H9 (cell line): ENCODE measurements at places on chromosomes 12 and 14. TPM values are rescaled to one million over a fixed set of nuclear protein-coding genes. Genes with fewer than 3 reads are reported as not detected.

- no peaks in the 10 kb centered on the region; the same call in 1 of the 2 replicates for H3K4me1 ChIP-seq
- H3K36me3 ChIP-seq, result no peaks in the 10 kb centered on the region
- no peak overlapping the region for H3K27ac ChIP-seq
These were observed 2.7 kb upstream of the INHBE start for GRCh38 chr12:57452181-57452936.

DNA sequence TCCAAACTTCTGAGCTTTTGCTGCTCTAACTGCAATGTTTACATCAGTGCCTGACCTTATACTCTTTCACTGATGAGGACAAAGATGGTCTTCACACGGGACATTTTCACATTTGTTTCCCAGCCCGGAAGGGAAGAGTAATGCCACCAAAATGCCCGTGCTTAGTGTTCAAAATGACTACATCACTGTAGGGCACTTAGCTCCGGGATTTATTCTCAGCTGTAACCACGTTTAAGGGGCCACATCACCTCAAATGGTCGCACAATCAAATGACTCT lies 2.9 kb downstream of the GSG1 start:
- no peak overlapping the region for H3K27ac ChIP-seq
- no peaks in the 10 kb centered on the region for H3K27me3 ChIP-seq
- H3K4me1 ChIP-seq, result peaks cover 9% of the 10 kb centered on the region; the same call in 1 of the 2 replicates
- DNase-seq, result no peak
- peak overlapping the region; percentile 81 for H3K4me3 ChIP-seq

DNA sequence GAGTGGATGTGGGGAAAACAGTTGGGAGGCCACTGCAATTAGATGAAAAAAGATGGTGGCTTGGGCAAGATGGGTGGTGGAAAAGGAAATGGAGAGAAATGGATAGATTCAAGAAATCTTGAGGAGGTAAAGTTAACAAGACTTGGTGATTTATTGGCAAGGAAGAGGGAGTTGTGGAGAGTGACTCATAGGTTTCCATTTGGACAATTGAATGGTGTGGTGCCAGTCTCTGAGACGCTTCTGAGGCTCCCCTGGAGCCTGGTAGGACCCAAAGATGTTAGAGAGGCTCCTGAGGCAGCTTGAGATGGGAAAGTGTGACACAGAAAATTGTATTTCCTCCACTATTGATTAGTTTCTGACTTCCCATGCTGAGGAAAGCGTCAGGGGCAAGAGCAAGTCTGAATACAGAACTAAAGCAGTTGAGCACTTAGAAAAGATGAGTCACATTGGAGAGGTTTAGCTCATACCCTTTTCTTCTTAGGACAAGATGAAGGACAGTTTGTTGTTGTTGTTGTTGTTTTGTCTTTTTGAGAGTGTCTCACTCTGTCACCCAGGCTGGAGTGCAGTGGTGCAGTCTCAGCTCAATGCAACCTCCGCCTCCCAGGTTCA lies 4.5 kb downstream of the PRPF40B start:
- peaks cover 5% of the 10 kb centered on the region for H3K36me3 ChIP-seq
- H3K27ac ChIP-seq, result no peak overlapping the region
- no peak overlapping the region for H3K4me3 ChIP-seq

DNA sequence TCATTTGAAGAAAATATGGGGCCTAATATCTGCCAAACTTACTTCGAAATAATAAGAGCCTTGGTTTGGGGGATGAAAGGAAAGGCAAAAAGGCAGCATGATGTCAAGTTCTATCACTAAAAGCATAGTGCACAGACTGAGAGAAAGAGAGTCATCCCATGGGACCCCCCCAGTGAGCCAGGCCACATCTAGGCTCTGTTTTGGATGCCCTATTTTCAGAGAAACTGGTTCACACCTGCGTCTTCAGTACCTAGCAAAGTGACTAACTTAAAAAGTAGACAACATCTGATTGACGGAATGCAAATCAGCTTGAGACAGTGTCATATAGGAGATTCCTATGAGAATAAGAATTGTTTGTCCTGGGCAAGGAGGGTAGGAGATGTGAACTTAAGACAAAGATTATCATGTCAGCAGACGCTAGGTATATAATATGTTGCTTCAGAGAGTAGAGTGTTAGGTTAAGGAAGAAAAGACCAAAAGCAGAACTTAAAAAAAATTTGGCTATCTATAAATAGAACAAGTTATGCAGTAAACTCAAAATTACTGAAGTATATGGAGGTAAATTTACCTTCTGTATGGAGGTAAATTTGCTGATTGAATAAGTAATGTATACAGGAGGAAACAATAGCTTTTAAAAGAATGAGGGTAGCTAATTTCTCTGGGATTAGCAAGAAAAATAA lies 148.2 kb downstream of the SLC41A2 start:
- H3K36me3 ChIP-seq, result no peaks in the 10 kb centered on the region
- no peaks in the 10 kb centered on the region for H3K27me3 ChIP-seq
- H3K4me3 ChIP-seq, result no peak overlapping the region
- H3K27ac ChIP-seq, result no peak overlapping the region
- H3K4me1 ChIP-seq, result no peaks in the 10 kb centered on the region

GRCh38 chr12:84964048-84964447 lies 51.4 kb upstream of the SLC6A15 start:
- H3K4me1 ChIP-seq, result no peaks in the 10 kb centered on the region
- no peak overlapping the region for H3K27ac ChIP-seq

GRCh38 chr14:104639885-104640548 lies 35.4 kb upstream of the TMEM179 start:
- H3K4me3 ChIP-seq, result no peak overlapping the region; the same call in 1 of the 2 replicates
- H3K4me1 ChIP-seq, result no peaks in the 10 kb centered on the region
- no peaks in the 10 kb centered on the region for H3K27me3 ChIP-seq
- no peak overlapping the region for H3K27ac ChIP-seq

DNA sequence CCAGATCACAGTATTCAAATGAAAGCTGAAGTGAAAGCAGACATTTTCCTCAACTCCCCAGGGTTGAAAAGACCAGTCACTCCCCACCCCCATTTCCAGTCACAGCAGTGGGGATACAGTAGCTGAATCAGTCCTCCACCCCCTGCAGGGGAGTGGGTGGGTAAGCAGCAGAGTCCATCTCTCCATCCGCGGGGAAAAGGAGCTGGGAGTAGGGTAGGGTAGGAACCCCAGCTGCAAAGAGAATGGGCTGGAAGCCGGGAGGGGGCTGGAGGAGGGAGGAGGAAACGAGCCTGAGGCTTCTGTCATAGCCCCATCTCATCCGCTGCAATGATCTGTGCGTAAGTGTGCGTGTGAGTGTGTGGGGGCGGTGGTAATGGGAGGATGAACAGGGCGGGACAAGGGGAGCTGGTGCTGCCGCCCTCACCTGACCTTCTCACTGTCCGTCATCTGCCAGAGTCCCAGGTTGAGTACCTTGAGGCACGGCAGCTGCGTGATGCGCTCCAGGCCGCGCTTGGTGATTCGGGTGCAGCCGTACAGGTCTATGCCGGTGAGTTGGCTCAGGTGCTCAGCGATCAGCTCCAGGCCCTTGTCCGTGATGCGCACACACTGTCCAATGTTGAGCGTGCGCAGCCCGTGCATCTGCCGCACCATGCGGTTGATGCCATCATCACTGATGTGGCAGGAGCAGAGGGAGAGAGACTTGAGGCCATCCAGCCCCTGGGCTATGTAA lies 1.8 kb downstream of the FBXL14 start:
- DNase-seq, result peak; percentile 62
- H3K4me3 ChIP-seq, result peak overlapping the region; percentile 71
- H3K4me1 ChIP-seq, result peaks cover 15% of the 10 kb centered on the region
- no peak overlapping the region for H3K27ac ChIP-seq

- H3K27ac ChIP-seq, result no peak overlapping the region
- no peaks in the 10 kb centered on the region; the same call in 1 of the 2 replicates for H3K4me1 ChIP-seq
- no peak for DNase-seq
- no peaks in the 10 kb centered on the region for H3K36me3 ChIP-seq
- no peak overlapping the region for H3K4me3 ChIP-seq
- H3K27me3 ChIP-seq, result no peaks in the 10 kb centered on the region
These were observed 2.0 kb upstream of the GALC start for GRCh38 chr14:87994974-87995373.

- H3K27ac ChIP-seq, result no peak overlapping the region
- H3K4me1 ChIP-seq, result peaks cover 3% of the 10 kb centered on the region
- no peaks in the 10 kb centered on the region for H3K27me3 ChIP-seq
- no peak for DNase-seq
- H3K4me3 ChIP-seq, result no peak overlapping the region
These were observed 9.2 kb upstream of the PYGL start for GRCh38 chr14:50953502-50953901.

- H3K27me3 ChIP-seq, result no peaks in the 10 kb centered on the region
- H3K27ac ChIP-seq, result no peak overlapping the region
- no peak for DNase-seq
- no peak overlapping the region for H3K4me3 ChIP-seq
These were observed 362.6 kb upstream of the CLEC14A start for GRCh38 chr14:38618514-38618913.

GRCh38 chr12:13340149-13340548 lies 143.6 kb downstream of the EMP1 start:
- H3K27ac ChIP-seq, result no peak overlapping the region
- H3K4me1 ChIP-seq, result no peaks in the 10 kb centered on the region
- no peak for DNase-seq
- H3K4me3 ChIP-seq, result no peak overlapping the region
- H3K27me3 ChIP-seq, result no peaks in the 10 kb centered on the region

DNA sequence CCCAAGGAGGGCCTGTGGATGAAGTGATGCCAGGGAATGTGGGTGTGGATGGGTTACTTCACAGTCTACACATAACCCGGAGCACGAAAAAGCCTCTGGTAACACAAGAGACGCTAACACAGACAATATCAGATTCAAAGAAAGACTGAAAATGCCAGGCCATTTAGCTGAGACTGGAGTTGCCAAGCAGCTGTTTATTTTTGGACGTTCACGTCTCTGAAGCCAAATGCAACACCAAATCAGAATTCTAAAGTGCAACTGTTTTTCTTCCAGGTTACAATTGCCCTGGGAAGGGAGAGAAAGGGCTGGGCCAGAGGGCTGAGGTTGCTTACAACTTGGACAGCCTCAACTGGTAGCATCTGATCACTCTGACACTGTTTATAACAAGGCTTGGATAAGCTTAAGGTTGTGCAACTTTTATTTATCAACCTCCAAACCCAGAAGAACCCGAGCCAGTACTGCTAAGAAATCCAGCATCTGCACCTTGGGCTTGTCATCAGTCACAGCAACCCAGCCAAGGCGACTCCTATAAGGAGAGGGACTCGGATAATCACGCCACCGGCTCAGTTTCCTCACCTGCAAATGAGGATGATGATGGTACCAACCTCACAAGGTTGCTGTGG lies 24.8 kb downstream of the NUAK1 start:
- H3K27ac ChIP-seq, result no peak overlapping the region
- no peak for DNase-seq
- no peaks in the 10 kb centered on the region for H3K36me3 ChIP-seq
- H3K4me1 ChIP-seq, result peaks cover 21% of the 10 kb centered on the region; the same call in 1 of the 2 replicates
- no peaks in the 10 kb centered on the region for H3K27me3 ChIP-seq

DNA sequence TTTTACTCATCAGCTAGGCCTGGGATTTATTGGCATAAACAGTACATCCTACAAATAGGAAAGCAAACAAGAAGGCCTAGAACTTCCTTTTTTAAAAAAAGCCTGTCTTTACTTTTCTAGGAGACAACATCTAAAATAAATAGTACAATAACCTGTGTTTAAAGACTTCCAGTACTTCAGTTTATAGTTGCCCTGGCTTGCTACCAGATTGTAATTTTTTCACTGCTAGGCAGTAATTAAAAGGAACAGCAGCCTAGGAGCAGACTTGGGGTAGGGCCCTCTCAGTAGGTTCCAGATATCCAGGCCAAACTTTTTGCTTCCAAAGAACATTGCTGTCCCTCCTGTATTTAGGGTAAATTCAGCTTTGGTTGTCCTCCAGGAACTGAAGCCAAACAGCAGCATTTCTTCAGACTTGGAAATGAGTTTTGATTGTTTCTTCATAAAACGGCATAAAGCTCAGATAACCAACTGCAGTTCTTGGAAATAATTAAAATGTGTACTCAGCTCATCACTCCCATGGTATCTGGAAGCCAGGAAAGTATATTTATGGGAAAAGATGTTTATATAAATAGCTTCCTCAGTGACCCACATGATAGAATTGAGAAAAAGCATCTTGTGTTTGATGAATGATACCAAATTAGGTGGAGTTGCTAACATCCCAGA lies 61.7 kb downstream of the PPP1R36 start:
- H3K27ac ChIP-seq, result no peak overlapping the region
- H3K36me3 ChIP-seq, result no peaks in the 10 kb centered on the region
- no peaks in the 10 kb centered on the region for H3K27me3 ChIP-seq
- no peaks in the 10 kb centered on the region for H3K4me1 ChIP-seq
- DNase-seq, result no peak
- no peak overlapping the region for H3K4me3 ChIP-seq

GRCh38 chr12:56884421-56884820 lies 49.8 kb downstream of the SDR9C7 start:
- H3K36me3 ChIP-seq, result peaks cover 4% of the 10 kb centered on the region; the same call in 1 of the 2 replicates
- no peak overlapping the region for H3K27ac ChIP-seq
- no peaks in the 10 kb centered on the region for H3K27me3 ChIP-seq
- no peaks in the 10 kb centered on the region for H3K4me1 ChIP-seq

GRCh38 chr12:9667403-9668160 lies 1.9 kb upstream of the CLEC2D start:
- H3K36me3 ChIP-seq, result peaks cover 16% of the 10 kb centered on the region
- no peak overlapping the region for H3K4me3 ChIP-seq
- DNase-seq, result no peak
- H3K27ac ChIP-seq, result no peak overlapping the region
- no peaks in the 10 kb centered on the region for H3K4me1 ChIP-seq

GRCh38 chr12:103085541-103085940 lies 128.1 kb downstream of the ASCL1 start:
- H3K27me3 ChIP-seq, result no peaks in the 10 kb centered on the region
- H3K4me1 ChIP-seq, result no peaks in the 10 kb centered on the region
- no peak for DNase-seq
- H3K27ac ChIP-seq, result no peak overlapping the region
- no peaks in the 10 kb centered on the region for H3K36me3 ChIP-seq
- no peak overlapping the region for H3K4me3 ChIP-seq

Gene KRT80
- total RNA-seq, result 0.07 TPM in 1 of 2 replicates, not detected in the other

Gene JAG2
- 11.3 and 11.4 TPM in 2 replicates for total RNA-seq

Gene PARP11
- total RNA-seq, result 11.3 and 12.7 TPM in 2 replicates

Gene DAO
- not detected in 2 replicates for total RNA-seq

Gene TMEM179
- 11.1 and 11.4 TPM in 2 replicates for total RNA-seq

Gene FAM161B
- 0.79 and 0.92 TPM in 2 replicates for total RNA-seq

Gene OVCH1
- not detected in 2 replicates for total RNA-seq

Gene MYF5
- not detected in 2 replicates for total RNA-seq

Gene TBX3
- total RNA-seq, result 0.04 and 0.07 TPM in 2 replicates

Gene OTX2
- 193 and 195 TPM in 2 replicates for total RNA-seq

Gene MYH6
- 0.07 and 0.13 TPM in 2 replicates for total RNA-seq

Gene DHRS2
- total RNA-seq, result 0.66 and 0.77 TPM in 2 replicates

Gene LHX5
- total RNA-seq, result 1.9 and 2.1 TPM in 2 replicates

Gene MOK
- 2.8 and 3.0 TPM in 2 replicates for total RNA-seq

Gene SIX4
- 26.5 and 28.9 TPM in 2 replicates for total RNA-seq
